A549 (cell line): ENCODE measurements at places on chromosomes 16 and 17.

GRCh38 chr16:63623551-63624039 lies 1498.3 kb downstream of the CDH11 start:
- DNase-seq: no peak

- no peak for DNase-seq
Measured at GRCh38 chr17:40363111-40363827, 1.3 kb downstream of the GJD3 start.

DNA sequence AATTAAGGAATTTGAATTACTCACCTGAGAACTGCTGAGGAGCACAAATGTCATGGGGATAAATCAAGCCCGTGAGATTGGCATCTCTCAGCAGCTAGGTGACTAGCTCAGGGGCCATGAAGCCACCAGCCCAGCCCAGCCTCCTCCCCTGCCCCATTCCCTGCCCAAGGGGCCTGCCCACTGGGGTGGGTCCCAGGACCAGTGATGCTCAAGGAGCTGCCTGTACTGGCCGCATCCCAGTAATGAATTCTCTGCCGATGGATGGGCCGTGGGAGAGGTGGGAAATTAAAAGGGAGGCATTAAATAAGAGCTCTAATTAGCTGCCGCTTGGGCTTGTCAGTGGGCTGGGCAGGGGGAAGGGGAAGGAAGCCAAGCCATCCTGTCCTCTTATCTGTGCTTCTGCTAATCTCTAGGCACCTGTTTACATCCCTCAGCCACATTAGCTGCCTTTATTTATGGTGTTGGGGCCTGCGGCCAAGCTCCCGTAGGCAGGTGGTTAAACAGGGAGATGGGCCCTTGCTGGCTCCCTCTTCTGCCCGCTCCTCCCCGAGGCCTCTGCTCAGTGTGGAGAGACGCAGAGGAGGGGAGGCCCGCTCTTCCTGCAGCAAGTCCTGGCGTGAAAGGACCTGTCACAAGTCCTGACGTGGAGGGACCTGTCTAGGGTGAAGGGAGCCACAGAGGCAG lies 48.8 kb downstream of the PIPOX start:
- DNase-seq: no peak

DNA sequence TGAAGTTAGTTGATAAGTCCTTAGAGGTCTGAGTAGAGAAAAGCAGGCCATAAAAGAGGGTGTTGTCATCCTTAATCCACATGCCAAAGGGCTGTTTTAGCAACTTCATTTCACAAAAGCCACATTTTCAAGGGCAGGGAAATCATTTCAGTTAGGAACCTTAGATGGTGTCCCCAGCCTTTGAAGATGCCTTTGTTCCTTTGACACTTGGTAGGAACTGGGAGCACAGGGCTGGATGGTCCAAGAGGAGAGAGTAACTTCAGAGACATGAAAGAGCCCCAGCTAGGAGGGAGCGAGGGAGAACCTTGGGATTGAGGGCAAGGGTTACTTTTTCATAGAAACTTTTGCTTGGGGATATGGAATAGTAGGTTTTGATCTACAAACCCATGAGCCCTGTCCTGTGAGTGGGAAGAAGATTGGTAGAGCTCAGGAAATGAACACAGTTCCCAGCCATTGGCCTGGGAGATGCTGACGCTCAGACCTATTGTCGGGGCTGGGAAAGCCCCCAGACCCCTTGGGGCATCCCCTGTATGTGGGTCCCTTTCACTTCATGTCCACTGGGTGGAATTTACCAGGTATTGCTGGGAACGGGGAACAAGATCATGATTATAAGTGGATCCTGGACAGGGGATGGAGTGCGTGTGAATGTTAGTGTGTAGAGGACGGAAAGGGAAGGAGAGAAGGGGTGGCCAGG lies 18.9 kb downstream of the MSI2 start:
- no peak for DNase-seq
